ENCODE measurements at places on chromosomes 6 and 20.
A peak's percentile ranks its signal among the peaks of the same experiment; 100 is the strongest.

DNA sequence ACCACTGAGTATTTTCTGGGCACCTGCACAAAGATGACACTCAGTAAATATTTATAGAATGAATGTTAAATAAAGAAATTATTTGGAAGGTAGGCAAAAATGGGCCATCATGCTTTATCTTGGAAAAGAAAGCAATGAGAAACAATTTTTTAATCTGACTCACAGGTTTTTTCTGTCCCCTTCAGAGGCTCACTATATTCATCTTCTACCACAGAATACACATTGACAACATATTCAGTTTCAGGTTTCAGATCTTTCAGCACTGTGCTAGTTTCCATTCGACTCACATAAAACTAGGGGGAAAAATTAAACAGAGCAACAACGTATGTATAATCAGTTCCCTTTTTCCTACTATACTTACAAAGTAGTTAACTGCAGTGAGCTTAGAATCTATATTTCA is 58.3 kb downstream of the COL12A1 start:
- no peak for DNase-seq

GRCh38 chr6:131213501-131213990 is 78.3 kb downstream of the AKAP7 start:
- no peak for DNase-seq

DNA sequence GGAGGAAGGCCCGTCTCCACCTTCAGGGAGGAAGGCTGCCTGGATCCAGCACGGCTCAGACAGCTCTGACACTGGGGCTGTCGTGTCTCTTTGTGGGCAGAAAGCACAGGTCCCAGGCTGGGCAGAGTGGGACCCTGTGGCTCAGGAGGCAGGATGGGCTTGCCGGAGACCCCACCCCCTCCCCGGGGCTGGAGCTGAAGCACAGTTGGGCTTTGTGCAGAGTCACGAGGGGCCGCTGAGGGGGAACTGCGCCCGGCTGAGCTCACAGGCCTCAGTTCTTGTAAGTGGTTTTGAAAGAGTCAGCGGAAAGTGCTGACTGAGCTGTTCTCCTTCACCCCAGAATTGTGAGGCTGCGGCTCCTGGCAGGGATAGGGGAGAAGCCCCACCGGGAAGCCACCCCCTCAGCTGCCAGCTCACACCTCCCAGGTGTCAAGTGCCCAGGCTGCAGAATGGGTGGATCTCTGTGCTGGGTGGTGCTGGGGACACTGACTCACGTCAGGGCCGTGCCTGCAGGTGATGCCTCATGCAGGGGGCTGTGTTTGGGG is 145.5 kb upstream of the RNF24 start:
- peak; percentile 58 for DNase-seq

- DNase-seq: no peak
These were observed 52.1 kb downstream of the PTPN1 start for GRCh38 chr20:50562262-50562701.

GRCh38 chr6:90294989-90295853 is 1.4 kb downstream of the BACH2 start:
- DNase-seq: peak; percentile 28

- DNase-seq: no peak
These were observed 470.5 kb upstream of the JAG1 start for GRCh38 chr20:11144114-11144950.

DNA sequence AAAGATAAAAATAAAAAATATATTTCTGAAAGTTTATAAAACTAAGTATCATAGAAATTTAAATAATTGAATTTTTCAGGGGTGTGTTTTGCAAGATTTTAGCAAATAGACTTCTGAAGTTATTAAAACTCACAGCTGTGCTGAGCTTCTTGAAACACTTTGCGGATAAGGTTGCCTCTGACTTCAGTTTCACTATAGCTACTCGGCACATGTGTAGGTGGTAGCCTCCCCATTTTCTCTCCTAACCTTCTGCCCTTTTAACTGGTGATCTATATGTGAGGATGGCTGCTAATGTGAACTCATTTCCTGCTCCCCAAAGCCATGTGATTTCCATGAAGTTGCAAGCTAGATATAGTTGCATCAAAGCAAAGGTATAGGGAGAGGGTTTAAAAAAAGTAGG is 129.3 kb upstream of the STMND1 start:
- DNase-seq: no peak

DNA sequence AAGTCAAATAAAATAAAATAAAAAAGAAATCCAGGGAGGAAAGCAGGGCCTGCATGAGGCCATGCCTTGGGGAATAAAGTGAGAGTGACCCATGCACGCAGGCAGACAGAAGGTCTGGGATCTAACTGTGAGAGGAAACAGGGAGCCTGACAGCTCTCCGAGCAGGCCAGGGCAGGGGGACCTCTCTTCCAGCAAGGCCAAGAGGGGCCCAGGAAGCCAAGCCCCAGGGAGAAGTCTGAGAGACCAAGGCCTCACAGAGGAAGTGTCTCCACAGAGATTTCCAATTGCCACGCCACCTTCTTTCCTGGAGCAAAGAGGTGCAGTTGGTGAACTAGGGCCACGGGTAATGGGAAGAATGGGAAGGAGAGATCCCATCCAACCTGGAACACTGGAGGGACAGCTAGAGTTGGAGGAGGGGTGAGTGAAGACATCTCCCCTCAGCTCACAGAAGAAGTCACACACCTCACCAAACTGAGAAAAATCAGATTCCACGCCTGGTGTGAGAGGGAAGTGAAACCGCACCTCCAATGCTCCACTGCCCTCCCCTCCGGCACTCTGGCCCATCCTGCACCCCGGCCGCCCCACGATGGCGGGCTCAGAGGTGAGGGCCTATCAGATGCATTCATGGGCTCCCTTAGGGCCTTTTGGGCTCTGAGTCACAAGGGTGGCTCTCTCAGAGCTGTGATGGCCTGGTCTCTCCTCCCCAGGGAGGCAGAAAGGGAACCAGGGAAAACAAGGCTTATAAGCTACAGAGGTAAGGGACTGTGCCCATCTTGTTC is 25.1 kb upstream of the TAF8 start:
- DNase-seq: no peak

- DNase-seq: no peak
These were observed 268.4 kb downstream of the ADGRG6 start for GRCh38 chr6:142570221-142570671.

GRCh38 chr6:136646377-136646776 is 96.2 kb upstream of the MAP7 start:
- DNase-seq: no peak

- no peak for DNase-seq
These were observed 197.8 kb downstream of the OGFRL1 start for GRCh38 chr6:71486461-71486860.

DNA sequence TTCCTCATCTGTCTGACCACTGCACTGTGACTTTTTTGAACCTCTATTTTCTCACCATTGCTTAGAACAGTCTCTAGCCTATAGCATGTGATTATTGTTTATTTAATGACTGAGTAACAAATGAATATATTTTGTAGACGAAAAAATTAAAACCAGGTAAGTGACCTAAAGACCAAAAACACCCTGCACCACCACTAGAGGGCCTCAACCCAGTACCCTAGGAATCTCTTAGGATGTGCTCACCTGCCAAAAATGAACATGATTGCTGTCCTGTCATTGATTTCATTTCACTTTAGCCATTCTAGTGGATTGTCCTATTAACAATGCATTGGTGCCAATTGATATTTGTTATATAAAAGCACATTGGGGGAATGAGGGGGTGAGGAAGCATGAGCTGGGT is 199.1 kb downstream of the COL9A1 start:
- DNase-seq: peak; percentile 39

DNA sequence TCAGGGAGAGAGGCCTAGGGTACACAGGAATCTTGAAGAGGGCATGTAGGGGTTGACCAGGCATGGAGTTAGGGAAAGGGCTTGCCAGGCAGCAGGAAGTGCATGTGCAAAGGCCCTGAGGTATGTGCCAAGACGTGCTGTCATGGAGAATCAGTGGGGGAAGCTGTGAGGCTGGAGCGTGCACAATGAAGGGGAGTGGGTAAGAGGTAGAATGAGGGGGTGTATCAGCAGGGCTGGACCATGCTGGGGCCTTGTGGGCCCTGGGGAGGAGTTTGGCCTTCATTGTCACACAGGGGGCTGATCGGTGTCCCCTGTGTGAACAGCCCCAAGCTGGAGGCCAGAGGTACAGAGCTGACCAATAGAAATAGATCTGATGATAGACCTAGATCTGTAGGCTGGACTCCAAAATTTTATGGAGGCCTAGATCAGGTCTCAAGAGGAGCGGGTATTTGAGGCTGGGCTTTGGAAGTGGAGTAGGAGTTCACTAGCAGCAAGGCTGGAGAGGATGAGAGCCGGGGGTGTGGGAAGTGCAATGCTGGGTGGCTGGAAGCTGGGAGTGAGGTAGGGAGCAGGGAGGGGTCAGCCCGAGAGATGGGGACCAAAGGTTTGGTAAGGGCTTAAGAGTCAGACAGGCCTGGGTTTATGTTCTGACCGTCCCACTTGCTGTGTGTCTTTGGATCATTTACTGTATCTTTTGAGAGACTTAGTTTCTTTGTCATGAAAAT is 3.0 kb downstream of the SRC start:
- no peak for DNase-seq

DNA sequence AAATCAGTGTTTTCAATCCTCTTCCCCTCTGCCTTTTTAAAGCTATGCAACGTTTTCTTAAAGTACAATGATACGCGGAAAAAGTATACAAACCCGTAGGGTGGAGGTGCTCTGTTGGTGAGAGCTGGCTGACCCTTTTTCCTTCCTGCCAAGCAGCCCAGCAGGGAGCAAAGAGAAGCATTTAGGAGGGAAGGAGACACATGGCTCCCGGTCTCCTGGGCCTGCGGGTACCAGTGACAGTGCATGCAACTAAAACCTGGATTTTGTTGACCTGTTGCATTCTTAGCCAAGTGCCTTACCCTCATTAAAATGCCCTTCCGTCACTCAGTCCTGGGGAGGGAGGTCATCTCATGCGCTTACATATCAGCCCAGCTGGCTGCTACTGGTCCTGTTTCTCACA is 87.2 kb downstream of the SLX4IP start:
- DNase-seq: no peak

- no peak for DNase-seq
These were observed 10.1 kb upstream of the SLC22A7 start for GRCh38 chr6:43287717-43288679.

DNA sequence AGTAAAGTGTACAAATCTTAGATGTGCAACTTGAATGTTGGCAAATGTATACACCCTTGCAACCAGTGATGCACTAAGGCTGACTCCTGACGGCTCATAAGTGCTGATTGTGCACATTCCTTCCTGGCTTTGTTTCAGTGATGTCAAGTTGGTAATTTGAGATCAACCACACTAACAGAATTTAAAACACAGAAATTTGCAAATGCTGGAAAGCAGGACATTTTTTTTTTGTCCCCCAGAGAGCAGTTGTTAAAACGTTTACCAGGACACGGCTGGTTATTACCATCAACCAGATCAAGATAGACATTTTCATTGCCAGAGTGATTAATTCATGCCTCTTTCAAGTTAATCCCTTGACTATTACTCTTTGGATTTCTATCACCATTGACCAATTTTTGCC is 735.6 kb downstream of the RFPL4B start:
- peak; percentile 14 for DNase-seq

Measured in iPS-NIHi11 (cell line).